Fibroblast of villous mesenchyme (primary cell): ENCODE measurements at places on chromosomes 16 and 17. TPM values are rescaled to one million over a fixed set of nuclear protein-coding genes. Genes with fewer than 3 reads are reported as not detected.

The CHTF18 gene
- 13.8 and 13.9 TPM in 2 replicates for total RNA-seq

The IL34 gene
- total RNA-seq: 1.3 and 1.7 TPM in 2 replicates

The CDIPT gene
- total RNA-seq: 60.9 and 84.6 TPM in 2 replicates

The RAMP2 gene
- total RNA-seq: not detected in 2 replicates

The KRTAP9-2 gene
- not detected in 2 replicates for total RNA-seq

The MTHFSD gene
- total RNA-seq: 11.6 and 14.7 TPM in 2 replicates

The PMP22 gene
- 23.2 and 38.0 TPM in 2 replicates for total RNA-seq

The CRYBA1 gene
- 0.43 TPM in 1 of 2 replicates, not detected in the other for total RNA-seq

The TOM1L1 gene
- total RNA-seq: 16.1 and 24.2 TPM in 2 replicates

The CDH11 gene
- total RNA-seq: 265 and 290 TPM in 2 replicates
